Fibroblast of villous mesenchyme (primary cell): ENCODE measurements at places on chromosomes 16 and 17. TPM values are rescaled to one million over a fixed set of nuclear protein-coding genes. Genes with fewer than 3 reads are reported as not detected.

TBC1D3E gene
- 0.32 TPM in 1 of 2 replicates, not detected in the other for total RNA-seq

PSMD7 gene
- 70.2 and 76.9 TPM in 2 replicates for total RNA-seq

GINS2 gene
- total RNA-seq, result 5.8 and 8.6 TPM in 2 replicates

TBC1D26 gene
- under 0.01 TPM in 1 of 2 replicates, not detected in the other for total RNA-seq

KRTAP4-5 gene
- not detected in 2 replicates for total RNA-seq

LDHD gene
- 0.64 and 0.86 TPM in 2 replicates for total RNA-seq

GP1BA gene
- total RNA-seq, result not detected in 2 replicates

CD300H gene
- total RNA-seq, result not detected in 2 replicates

KRTAP17-1 gene
- total RNA-seq, result not detected in 2 replicates

CA4 gene
- not detected in 2 replicates for total RNA-seq

CLEC3A gene
- total RNA-seq, result not detected in 2 replicates

OTOP2 gene
- total RNA-seq, result not detected in 2 replicates

CX3CL1 gene
- total RNA-seq, result 0.32 TPM in 1 of 2 replicates, not detected in the other

SLC52A1 gene
- under 0.01 and 0.43 TPM in 2 replicates for total RNA-seq

SRCIN1 gene
- total RNA-seq, result not detected in 2 replicates

SLC5A11 gene
- under 0.01 TPM in 1 of 2 replicates, not detected in the other for total RNA-seq

FBXL19 gene
- 26.8 and 29.3 TPM in 2 replicates for total RNA-seq

IL17C gene
- total RNA-seq, result not detected in 2 replicates

SNAI3 gene
- total RNA-seq, result not detected in 2 replicates

MCRIP1 gene
- total RNA-seq, result 55.7 and 96.6 TPM in 2 replicates

RASD1 gene
- 0.64 and 0.86 TPM in 2 replicates for total RNA-seq

SLC16A11 gene
- not detected in 2 replicates for total RNA-seq

TIMP2 gene
- total RNA-seq, result 157 and 189 TPM in 2 replicates

SCIMP gene
- not detected in 2 replicates for total RNA-seq

STX1B gene
- total RNA-seq, result 2.2 and 2.6 TPM in 2 replicates

TP53TG3D gene
- total RNA-seq, result 0.43 and 1.3 TPM in 2 replicates

CUEDC1 gene
- 21.6 and 22.9 TPM in 2 replicates for total RNA-seq

C16orf96 gene
- total RNA-seq, result not detected in 2 replicates

KCNJ12 gene
- under 0.01 TPM in 2 replicates for total RNA-seq

CCDC40 gene
- total RNA-seq, result 3.2 and 6.9 TPM in 2 replicates

GSPT1 gene
- total RNA-seq, result 104 and 170 TPM in 2 replicates

ADAM11 gene
- 0.32 and 0.43 TPM in 2 replicates for total RNA-seq

HSD11B2 gene
- total RNA-seq, result not detected in 2 replicates

GJD3 gene
- 2.2 and 2.9 TPM in 2 replicates for total RNA-seq

KRTAP9-2 gene
- not detected in 2 replicates for total RNA-seq

TEKT1 gene
- total RNA-seq, result not detected in 2 replicates

CAVIN1 gene
- total RNA-seq, result 988 and 1,007 TPM in 2 replicates

ARL5C gene
- not detected in 2 replicates for total RNA-seq

ABCA10 gene
- 0.43 and 0.64 TPM in 2 replicates for total RNA-seq

REXO5 gene
- total RNA-seq, result 6.9 and 8.1 TPM in 2 replicates

GNAO1 gene
- under 0.01 and 1.3 TPM in 2 replicates for total RNA-seq

ZG16B gene
- 0.64 and 0.86 TPM in 2 replicates for total RNA-seq

PRM1 gene
- total RNA-seq, result not detected in 2 replicates

HOXB9 gene
- not detected in 2 replicates for total RNA-seq

TMEM98 gene
- total RNA-seq, result 128 and 135 TPM in 2 replicates

ESRP2 gene
- total RNA-seq, result under 0.01 and 0.86 TPM in 2 replicates

MYO15A gene
- 0.43 and 0.97 TPM in 2 replicates for total RNA-seq

KRTAP16-1 gene
- not detected in 2 replicates for total RNA-seq
